ENCODE measurements at places on chromosomes 2 and 18. TPM values are rescaled to one million over a fixed set of nuclear protein-coding genes. Genes with fewer than 3 reads are reported as not detected.
A peak's percentile ranks its signal among the peaks of the same experiment; 100 is the strongest.

PMS1 gene
- 39.0 TPM for total RNA-seq

SPP2 gene
- not detected for total RNA-seq

DNA sequence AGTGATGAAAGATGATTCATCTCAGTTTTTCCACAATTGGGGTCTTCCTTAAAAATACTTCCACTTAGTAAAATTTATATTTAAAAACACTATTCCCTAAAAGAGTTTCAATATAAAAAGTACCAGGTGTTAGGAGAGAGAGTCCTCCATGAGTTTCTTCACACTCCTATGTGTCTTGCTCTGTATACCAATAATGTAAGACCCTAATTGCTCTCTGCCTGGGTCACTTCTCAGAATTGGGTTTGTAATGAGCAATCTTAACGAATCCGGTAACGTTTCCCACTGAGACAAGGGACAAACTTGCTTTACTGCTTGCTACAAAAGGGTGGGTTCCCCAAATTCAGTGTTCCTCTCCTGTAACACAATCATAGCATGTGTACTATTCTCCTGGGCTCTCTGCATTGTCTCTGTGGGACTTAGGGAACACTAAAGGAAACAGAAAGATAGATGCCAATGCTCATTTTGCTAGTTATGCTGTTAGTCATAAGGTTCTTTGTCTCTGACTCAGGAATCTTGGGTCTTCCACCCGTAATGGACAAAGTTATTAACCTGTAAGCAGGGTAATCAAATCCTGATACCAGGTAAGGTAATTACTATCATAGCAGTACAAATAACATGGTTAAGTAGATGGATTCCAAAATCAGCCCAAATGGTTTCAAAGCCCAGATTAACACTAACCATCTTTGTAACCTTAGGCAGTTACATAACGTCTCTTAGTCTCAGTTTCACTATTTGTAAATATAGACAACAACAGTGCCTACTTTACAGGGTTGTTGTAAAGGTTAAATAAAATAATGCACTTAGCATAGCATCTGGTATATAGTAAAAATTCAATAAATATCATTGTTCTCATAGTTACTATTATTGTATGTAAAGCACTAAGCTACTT, 46.3 kb downstream of the ITSN2 start:
- H3K27me3 ChIP-seq: no peaks in the 10 kb centered on the region
- H3K36me3 ChIP-seq: peaks cover 6% of the 10 kb centered on the region
- H3K4me3 ChIP-seq: no peak overlapping the region
- DNase-seq: no peak
- peaks cover 11% of the 10 kb centered on the region for H3K4me1 ChIP-seq
- no peak overlapping the region for H3K27ac ChIP-seq

GRCh38 chr2:187768995-187769394, 214.8 kb upstream of the TFPI start:
- no peak for DNase-seq
- no peaks in the 10 kb centered on the region for H3K4me1 ChIP-seq
- H3K36me3 ChIP-seq: no peaks in the 10 kb centered on the region
- no peaks in the 10 kb centered on the region for H3K27me3 ChIP-seq

- H3K36me3 ChIP-seq: no peaks in the 10 kb centered on the region
- H3K27me3 ChIP-seq: peaks cover 7% of the 10 kb centered on the region
- no peak overlapping the region for H3K4me3 ChIP-seq
- H3K4me1 ChIP-seq: no peaks in the 10 kb centered on the region
- no peak overlapping the region for H3K27ac ChIP-seq
Observed at GRCh38 chr2:239717706-239718105, 307.4 kb downstream of the NDUFA10 start.

GRCh38 chr2:120546048-120546864, 189.4 kb upstream of the GLI2 start:
- peaks cover 100% of the 10 kb centered on the region for H3K4me1 ChIP-seq
- H3K36me3 ChIP-seq: no peaks in the 10 kb centered on the region
- H3K4me3 ChIP-seq: peak overlapping the region; percentile 22
- no peaks in the 10 kb centered on the region for H3K27me3 ChIP-seq
- peak overlapping the region; percentile 83 for H3K27ac ChIP-seq

DNA sequence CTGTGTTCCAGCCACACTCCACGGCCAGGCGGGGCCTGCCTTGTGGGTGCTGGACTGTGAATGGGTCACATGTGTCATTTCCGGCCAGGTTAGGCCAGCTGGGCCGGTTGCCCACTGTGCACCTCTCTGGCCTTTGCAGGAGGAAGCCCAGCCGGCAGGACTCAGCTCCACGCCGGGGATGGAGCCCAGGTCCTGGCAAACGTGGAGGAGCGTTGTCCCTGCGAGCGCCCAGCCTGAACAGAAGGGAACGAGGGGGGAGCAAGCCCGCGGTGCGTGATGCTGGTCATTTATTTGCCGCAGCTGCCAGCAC, 152.9 kb downstream of the PXDN start:
- H3K27ac ChIP-seq: no peak overlapping the region
- H3K27me3 ChIP-seq: peaks cover 14% of the 10 kb centered on the region
- no peak overlapping the region for H3K4me3 ChIP-seq
- no peak for DNase-seq
